Brain microvascular endothelial cell (primary cell): ENCODE measurements at places on chromosomes 16 and 17.

- no peak for DNase-seq
Observed at GRCh38 chr17:13302983-13303382, 285.2 kb upstream of the ELAC2 start.

GRCh38 chr16:19984135-19984534 lies 89.6 kb downstream of the GPR139 start:
- no peak for DNase-seq

GRCh38 chr17:10210151-10210574 lies 11.8 kb upstream of the GAS7 start:
- DNase-seq, result peak; percentile 2

DNA sequence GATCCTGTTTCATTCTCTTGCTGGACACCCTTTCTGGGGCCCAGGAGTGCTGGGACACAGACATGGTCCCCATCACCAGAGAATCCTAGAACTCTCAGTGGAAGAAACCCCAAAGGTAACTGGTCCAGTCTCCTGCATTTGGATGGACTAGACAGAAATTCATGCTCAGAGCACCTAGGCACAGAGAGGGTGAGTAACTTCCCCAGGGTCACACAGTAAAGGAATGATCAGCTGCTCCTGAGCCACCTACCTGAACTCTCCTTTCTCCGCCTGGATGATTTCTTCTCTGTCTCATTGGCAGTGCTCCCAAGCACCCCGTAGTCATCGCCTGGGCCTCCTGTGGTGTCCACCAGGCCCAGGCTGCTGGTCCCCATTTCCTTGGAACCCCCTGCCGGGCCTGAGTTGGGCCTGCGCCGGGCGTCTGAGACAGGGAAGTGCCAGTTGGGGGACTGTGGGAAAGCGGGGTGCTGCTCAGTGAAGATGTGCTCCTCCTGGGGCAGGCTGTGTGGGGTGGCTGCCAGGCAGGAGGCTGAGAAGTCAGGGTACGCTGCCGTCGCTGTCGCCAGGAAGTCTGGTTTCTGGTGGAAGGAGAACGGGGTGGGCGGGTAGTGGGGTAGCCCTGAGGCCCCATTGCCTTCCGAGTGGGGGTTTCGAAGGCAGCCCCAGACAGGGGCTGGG lies 767 bp downstream of the MEOX1 start:
- no peak for DNase-seq

GRCh38 chr17:9052921-9053320 lies 31.6 kb downstream of the NTN1 start:
- no peak for DNase-seq

DNA sequence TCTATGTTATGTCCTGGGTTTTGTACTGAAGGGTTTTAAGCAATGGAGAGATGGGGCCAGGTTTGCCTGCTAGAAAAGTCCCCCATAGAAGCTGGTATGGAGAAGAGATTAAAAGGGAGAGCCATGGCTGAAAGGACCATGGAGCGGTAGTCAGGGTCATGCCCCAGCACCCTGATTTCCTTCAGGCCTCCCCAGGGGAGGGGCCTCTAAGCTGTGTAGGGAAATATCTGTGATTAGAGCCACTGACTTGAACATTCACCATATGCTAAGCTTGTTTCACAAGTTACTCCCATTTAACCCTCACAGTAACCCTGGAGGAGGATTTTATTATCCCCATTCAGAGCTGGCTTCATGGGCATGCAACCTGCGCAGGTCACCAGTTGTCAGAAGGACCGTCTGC lies 3.8 kb upstream of the ATP2A3 start:
- DNase-seq, result no peak

GRCh38 chr16:70634861-70635260 lies 11.5 kb upstream of the IL34 start:
- DNase-seq, result no peak

DNA sequence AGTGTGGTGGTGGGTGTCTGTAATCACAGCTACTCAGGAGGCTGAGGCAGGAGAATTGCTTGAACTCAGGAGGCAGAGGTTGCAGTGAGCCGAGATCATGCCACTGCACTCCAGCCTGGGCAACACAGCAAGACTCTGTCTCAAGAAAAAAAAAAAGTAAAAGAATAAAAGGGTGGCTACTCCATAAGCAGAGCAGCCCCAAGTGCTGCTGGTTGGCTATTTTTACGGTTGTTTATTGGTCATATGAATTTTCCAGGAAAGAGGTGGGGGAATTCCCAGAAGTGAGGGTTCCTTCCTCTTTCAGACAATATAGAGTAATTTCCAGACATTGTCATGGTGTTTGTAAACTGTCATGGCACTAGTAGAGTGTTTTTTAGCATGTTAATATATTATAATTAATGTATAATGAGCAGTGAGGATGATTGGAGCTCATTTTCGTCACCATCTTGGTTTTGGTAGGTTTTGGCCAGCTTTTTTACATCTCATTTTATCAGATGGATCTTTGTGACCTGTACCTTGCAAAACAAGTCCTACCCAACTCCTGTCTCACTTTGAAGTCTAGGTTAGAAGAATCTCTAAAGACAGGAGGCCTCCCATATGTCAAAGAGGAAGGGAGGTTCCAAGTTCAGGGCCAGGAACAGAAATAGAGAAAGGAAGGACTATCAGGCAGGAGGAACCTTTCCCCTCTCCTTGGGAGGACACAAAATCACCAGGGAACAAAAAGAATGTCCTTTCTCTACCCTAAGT lies 39.1 kb downstream of the HOXB1 start:
- DNase-seq, result no peak

DNA sequence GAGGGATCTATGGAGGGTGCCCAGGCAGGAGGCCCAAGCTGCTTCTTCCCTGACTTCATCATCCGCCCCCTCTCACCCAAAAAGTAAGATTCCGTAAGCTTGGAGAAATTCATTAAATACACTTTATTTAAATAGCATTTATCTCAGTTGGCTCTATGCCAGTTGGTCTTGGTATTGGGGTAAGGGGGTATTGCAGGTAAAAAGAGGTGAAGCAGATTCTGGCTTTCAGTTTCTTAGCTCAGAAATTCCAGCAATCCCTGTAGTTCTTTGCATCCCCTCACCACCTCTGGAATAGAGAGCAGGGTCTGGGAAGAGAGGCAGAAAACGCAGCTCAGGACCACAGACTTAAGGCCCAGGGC lies 750 bp upstream of the ALDOC start:
- DNase-seq, result no peak

GRCh38 chr16:28108590-28109247 lies 45.2 kb upstream of the GSG1L start:
- no peak for DNase-seq

GRCh38 chr16:8236816-8237215 lies 353.5 kb downstream of the TMEM114 start:
- DNase-seq, result no peak

DNA sequence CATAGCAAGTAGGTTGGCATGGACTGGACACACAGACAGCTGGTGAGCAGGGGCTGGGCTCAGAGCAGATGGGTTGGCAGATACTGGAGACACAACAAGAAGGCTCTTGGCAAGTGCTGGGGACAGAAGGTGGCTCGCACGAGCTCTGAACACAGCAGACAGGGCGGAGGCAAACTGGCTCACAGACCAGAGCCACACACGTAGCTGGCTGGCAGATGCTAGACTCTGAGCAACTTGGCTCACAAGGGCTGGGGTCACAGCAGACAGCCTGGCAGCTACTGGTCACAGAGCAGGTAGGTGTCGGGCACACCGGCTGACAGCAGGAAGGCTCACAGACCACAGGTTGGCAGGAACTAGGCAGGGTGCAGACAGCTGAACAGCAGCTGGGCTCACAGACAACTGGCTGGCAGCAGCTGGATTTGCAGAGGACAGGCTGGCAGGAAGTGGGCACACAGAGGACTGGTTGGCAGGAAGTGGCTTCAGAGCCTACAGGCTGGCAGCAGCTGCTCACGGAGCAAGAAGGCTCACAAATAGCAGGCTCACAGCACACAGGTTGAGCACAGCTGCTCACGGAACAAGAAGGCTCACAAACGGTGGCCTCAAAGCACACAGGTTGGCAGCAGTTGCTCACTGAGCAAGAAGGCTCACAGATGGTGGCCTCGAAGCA lies 725 bp downstream of the KRTAP16-1 start:
- no peak for DNase-seq

DNA sequence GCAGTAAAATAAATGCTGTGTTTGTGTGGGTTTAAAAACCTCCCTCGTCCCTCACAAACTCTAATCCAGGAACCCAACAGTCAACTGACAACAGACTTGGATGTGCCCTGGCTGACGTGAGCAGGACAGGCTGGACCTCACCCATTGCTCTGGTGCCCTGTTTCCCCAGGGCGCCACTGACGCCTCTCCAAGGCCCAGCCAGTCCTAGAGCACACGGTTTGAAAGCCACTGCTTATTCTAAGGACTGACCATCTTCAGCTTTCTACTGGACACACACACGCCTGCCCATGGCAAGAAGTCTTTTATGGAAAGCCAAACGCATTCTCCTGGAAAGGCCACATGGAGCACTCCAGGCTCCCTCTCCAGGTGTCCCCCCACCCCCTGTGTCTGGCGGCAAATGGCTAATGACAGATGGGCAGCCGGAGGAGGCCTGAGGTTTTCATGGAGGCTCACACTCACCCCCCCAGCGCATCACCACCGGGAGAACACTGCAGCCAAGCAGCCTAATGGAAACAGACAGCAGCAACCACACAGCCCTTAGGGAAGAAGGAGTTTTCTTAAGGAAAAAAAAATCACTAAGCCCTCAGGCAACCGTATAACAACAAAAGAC lies 319.2 kb downstream of the SOX9 start:
- DNase-seq, result no peak

- DNase-seq, result no peak
Observed at GRCh38 chr16:48361540-48362144, 23.6 kb downstream of the SIAH1 start.

DNA sequence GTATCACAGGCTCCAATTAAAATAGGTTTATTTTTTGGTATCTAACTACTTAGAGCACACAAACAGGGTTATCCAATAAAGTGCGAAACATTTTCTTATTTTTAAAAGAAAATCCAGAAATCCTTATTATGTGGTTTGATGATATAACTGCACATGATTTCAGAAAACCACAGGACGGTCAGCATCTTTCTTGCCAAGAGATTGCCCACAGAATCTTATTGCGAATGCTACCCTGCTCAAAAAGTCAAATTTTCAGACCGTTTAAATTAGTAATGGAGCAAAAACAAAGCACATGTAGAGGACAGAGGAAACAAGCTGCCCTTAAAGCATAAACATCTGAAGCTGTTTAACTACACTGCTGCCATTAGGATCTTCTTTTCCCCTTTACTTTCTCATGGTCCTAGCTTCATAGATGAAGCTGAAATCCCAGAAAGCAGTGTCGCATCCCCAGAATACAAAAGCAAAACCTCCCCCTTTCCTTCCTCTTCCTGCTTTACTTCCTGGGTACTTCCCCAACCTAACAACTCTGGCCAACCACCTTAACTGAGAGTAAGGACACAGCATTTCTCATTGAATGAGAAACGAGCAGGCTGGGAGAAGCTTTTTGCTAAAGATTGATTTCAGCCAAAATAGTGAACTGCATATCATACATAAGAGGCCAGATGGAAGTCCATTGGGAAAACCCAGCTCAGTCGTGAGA lies 43.7 kb downstream of the CMTM4 start:
- no peak for DNase-seq

GRCh38 chr17:19372866-19373504 lies 5.3 kb upstream of the MAPK7 start:
- no peak for DNase-seq

DNA sequence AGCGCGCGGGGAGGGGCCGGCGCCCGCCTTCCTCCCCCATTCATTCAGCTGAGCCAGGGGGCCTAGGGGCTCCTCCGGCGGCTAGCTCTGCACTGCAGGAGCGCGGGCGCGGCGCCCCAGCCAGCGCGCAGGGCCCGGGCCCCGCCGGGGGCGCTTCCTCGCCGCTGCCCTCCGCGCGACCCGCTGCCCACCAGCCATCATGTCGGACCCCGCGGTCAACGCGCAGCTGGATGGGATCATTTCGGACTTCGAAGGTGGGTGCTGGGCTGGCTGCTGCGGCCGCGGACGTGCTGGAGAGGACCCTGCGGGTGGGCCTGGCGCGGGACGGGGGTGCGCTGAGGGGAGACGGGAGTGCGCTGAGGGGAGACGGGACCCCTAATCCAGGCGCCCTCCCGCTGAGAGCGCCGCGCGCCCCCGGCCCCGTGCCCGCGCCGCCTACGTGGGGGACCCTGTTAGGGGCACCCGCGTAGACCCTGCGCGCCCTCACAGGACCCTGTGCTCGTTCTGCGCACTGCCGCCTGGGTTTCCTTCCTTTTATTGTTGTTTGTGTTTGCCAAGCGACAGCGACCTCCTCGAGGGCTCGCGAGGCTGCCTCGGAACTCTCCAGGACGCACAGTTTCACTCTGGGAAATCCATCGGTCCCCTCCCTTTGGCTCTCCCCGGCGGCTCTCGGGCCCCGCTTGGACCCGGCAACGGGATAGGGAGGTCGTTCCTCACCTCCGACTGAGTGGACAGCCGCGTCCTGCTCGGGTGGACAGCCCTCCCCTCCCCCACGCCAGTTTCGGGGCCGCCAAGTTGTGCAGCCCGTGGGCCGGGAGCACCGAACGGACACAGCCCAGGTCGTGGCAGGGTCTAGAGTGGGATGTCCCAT lies 232.8 kb downstream of the SEC14L1 start:
- DNase-seq, result no peak

DNA sequence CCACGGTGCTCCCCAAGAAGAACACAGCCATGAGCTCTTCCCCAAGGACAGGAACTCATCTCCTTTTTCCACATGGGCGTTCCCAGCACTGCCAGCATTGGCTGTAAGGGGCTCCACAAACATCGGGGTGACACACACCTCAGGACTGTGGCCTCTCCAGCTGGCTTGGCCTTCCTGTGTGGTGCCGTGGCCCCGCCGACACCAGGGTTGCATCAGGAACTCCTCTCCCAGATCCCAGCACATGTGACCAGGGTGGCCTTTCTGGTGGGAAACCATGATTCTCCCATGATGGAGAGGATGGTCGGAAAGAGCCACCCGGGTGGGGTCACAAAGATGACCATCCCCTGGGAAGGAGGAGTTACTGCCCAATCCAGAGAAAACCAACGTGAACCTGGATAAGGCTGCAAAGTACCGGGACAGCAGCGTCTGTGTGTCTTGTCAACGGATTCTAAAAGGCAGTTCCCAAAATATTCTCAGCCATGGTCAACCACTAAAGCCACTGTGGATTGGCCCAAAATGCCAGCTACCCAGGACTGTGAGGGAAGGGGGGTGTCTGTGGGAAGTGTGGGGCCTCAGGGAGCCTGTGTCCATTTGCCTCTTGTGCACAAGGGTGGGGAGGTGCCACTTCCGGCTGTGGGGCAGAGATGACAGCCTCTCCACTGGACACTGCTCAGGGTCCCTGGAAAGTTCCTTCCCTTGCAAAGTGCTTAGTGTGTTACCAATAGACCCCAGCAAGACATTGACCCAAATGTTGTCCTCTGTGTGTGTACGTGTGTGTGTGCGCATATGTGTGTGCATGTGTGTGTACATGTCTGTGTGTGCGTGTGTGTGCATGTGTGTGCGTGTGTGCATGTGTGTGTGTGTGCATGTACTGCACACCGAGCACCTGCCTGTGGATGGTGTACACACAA lies 78.0 kb upstream of the CBX4 start:
- no peak for DNase-seq

GRCh38 chr17:2089021-2089422 lies 34.1 kb downstream of the HIC1 start:
- peak; percentile 50 for DNase-seq

- no peak for DNase-seq
Observed at GRCh38 chr17:80122926-80123505, 21.6 kb downstream of the GAA start.

- DNase-seq, result no peak
Observed at GRCh38 chr17:79255926-79256585, 181.4 kb downstream of the ENGASE start.

GRCh38 chr17:44967026-44967906 lies 837 bp downstream of the C1QL1 start:
- no peak for DNase-seq

GRCh38 chr17:45837187-45837586 lies 7.5 kb upstream of the SPPL2C start:
- no peak for DNase-seq

- DNase-seq, result no peak
Observed at GRCh38 chr16:73095142-73095820, 47.4 kb upstream of the ZFHX3 start.
